ENCODE measurements at places on chromosomes 4 and X. TPM values are rescaled to one million over a fixed set of nuclear protein-coding genes. Genes with fewer than 3 reads are reported as not detected.

DNA sequence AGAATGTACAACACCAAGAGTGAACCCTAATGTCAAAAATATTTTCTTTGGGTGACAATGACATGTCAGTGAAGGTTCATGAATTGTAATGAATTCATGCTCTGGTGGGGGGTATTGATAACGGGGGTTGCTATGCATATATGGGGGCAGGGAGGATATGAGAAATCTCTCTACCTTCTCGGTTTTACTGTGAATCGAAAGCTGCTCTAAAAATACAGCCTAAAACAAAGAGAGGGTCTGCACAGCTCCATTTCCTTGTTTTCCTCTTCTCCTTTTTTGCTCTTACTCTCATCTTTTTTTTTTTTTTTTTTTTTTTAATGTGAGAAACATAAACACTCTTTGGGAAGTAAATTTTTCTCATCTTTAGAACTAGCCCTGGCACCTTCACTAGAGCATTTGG, 85.8 kb downstream of the DCTD start:
- no peaks in the 10 kb centered on the region for H3K27me3 ChIP-seq
- no peaks in the 10 kb centered on the region for H3K36me3 ChIP-seq
- no peak overlapping the region for H3K4me3 ChIP-seq
- H3K27ac ChIP-seq = no peak overlapping the region
- no peak for DNase-seq

FANCB gene
- total RNA-seq = 17.7 TPM

DGKK gene
- 0.19 TPM for total RNA-seq

DNA sequence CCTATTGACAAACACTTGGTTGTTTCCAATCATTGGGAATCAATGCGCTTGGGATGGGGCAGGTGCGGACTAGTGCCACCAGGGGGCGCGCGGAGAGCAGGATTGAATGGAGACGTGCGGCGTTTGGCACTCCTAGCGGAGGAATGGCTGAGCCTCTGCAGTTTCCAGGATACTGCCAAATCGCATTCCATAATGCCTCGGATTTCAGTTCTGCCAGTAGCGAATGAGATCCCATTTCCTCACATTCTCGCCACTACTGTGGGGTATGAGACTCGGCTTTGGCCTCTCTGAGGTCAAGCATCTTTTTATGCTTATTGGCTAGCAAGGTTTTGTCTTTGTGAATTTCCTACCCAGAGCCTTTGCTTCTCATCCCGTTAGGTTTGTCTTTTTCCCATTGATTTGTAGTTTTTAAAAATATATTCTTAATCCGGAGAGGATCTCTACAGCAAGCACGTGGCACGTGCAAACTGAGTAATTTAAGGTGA, 28.7 kb downstream of the CLDN34 start:
- H3K4me3 ChIP-seq = no peak overlapping the region
- H3K27me3 ChIP-seq = no peaks in the 10 kb centered on the region
- H3K36me3 ChIP-seq = no peaks in the 10 kb centered on the region
- H3K4me1 ChIP-seq = no peaks in the 10 kb centered on the region

PHOX2B gene
- total RNA-seq = not detected

FOXR2 gene
- not detected for total RNA-seq

- no peaks in the 10 kb centered on the region for H3K27me3 ChIP-seq
- H3K36me3 ChIP-seq = no peaks in the 10 kb centered on the region
- peaks cover 16% of the 10 kb centered on the region for H3K4me1 ChIP-seq
- no peak for DNase-seq
- H3K27ac ChIP-seq = no peak overlapping the region
- no peak overlapping the region for H3K4me3 ChIP-seq
Measured at GRCh38 chr4:1600211-1600780, 83.8 kb downstream of the FAM53A start.

- no peaks in the 10 kb centered on the region for H3K36me3 ChIP-seq
- no peak for DNase-seq
- no peak overlapping the region for H3K27ac ChIP-seq
Measured at GRCh38 chr4:5753766-5754528, 42.9 kb downstream of the EVC start.

- H3K36me3 ChIP-seq = no peaks in the 10 kb centered on the region
- no peaks in the 10 kb centered on the region for H3K4me1 ChIP-seq
- no peaks in the 10 kb centered on the region for H3K27me3 ChIP-seq
- DNase-seq = peak; percentile 84
- no peak overlapping the region for H3K4me3 ChIP-seq
Measured at GRCh38 chrX:53288189-53288588, 6.8 kb upstream of the IQSEC2 start.

- no peaks in the 10 kb centered on the region for H3K36me3 ChIP-seq
- no peak overlapping the region for H3K4me3 ChIP-seq
- no peaks in the 10 kb centered on the region for H3K27me3 ChIP-seq
- no peak for DNase-seq
Measured at GRCh38 chrX:68908071-68908470, 79.2 kb downstream of the EFNB1 start.

GRCh38 chr4:151207868-151208267, 69.1 kb upstream of the PRSS48 start:
- H3K4me3 ChIP-seq = no peak overlapping the region
- DNase-seq = no peak
- H3K4me1 ChIP-seq = no peaks in the 10 kb centered on the region
- H3K27me3 ChIP-seq = no peaks in the 10 kb centered on the region
- no peaks in the 10 kb centered on the region for H3K36me3 ChIP-seq

- H3K4me1 ChIP-seq = no peaks in the 10 kb centered on the region
- no peak overlapping the region for H3K27ac ChIP-seq
- no peaks in the 10 kb centered on the region for H3K36me3 ChIP-seq
Measured at GRCh38 chr4:57364255-57364654, 254.1 kb upstream of the IGFBP7 start.

SERTM2 gene
- 0.51 TPM for total RNA-seq

GRCh38 chr4:88002786-88003185, 4.6 kb upstream of the PKD2 start:
- H3K36me3 ChIP-seq = no peaks in the 10 kb centered on the region
- DNase-seq = no peak
- no peak overlapping the region for H3K27ac ChIP-seq
- no peaks in the 10 kb centered on the region for H3K4me1 ChIP-seq
- peaks cover 22% of the 10 kb centered on the region for H3K27me3 ChIP-seq

GRCh38 chr4:74682567-74683359, 111.6 kb downstream of the BTC start:
- H3K27me3 ChIP-seq = no peaks in the 10 kb centered on the region
- no peak for DNase-seq
- no peak overlapping the region for H3K4me3 ChIP-seq
- no peak overlapping the region for H3K27ac ChIP-seq
- no peaks in the 10 kb centered on the region for H3K36me3 ChIP-seq

ASB12 gene
- not detected for total RNA-seq

DNA sequence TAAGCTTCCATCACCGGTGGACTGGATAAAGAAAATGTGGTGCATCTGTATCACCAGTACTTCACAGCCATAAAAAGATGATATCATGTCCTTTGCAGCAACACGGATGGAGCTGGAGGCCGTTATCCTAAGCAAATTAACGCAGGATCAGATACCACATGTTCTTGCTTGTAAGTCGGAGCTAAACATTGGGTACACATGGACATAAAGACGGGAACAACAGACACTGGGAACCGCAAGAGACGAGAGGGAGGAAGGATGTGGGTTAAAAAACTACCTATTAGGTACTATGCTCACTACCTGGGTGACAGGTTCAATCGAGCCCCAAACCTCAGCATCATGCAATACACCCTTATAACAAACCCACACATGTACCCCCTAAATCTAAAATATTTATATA, 16.3 kb upstream of the IDS start:
- H3K27me3 ChIP-seq = no peaks in the 10 kb centered on the region
- no peak overlapping the region for H3K27ac ChIP-seq
- no peak for DNase-seq
- H3K4me1 ChIP-seq = no peaks in the 10 kb centered on the region

SGMS2 gene
- 1.1 TPM for total RNA-seq

DNA sequence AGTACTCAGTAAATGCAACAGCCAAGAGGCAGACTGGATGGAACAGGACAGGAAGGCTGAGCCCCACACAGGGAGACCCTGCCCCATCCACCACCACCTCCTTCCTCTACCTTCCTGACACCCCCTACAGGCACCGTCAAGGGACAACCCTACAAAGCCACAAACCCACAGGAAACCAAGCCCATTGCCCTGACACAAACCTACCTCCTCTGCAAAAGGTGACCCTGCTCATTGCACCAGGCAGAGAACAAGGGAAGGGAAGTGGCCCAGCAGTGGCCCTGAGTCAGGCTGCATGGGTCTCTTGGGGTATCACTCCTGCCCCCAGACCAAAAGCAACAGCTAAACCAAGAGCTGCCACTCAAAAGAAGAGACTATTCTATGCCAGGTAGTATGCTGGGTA, 21.0 kb downstream of the JAKMIP1 start:
- no peak overlapping the region for H3K27ac ChIP-seq
- no peak for DNase-seq
- no peak overlapping the region for H3K4me3 ChIP-seq
- H3K36me3 ChIP-seq = no peaks in the 10 kb centered on the region
- no peaks in the 10 kb centered on the region for H3K4me1 ChIP-seq
- H3K27me3 ChIP-seq = no peaks in the 10 kb centered on the region

FREM3 gene
- not detected for total RNA-seq

DNA sequence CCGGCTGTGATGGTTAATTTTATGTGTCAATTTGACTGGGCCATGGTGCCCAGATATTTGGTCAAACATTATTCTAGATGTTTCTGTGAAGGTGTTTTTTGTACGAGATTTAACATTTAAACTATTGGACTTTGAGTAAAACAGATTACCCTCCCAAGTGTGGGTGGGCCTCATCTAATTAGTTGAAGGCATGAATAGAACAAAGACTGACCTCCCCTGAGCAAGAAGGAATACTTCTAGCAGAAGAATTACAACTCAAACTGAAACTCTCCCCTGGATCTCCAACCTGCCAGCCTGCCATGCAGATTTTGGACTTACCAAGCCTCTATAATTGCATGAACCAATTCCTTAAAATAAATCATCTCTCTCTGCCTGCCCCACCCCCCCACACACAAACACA, 132.5 kb downstream of the DHX15 start:
- no peaks in the 10 kb centered on the region for H3K4me1 ChIP-seq
- H3K36me3 ChIP-seq = no peaks in the 10 kb centered on the region
- H3K4me3 ChIP-seq = no peak overlapping the region
- H3K27me3 ChIP-seq = no peaks in the 10 kb centered on the region

- no peaks in the 10 kb centered on the region for H3K36me3 ChIP-seq
- peaks cover 25% of the 10 kb centered on the region for H3K4me1 ChIP-seq
- H3K27me3 ChIP-seq = peaks cover 29% of the 10 kb centered on the region
- H3K4me3 ChIP-seq = no peak overlapping the region
Measured at GRCh38 chr4:152676052-152676854, 3.5 kb downstream of the TMEM154 start.

DNA sequence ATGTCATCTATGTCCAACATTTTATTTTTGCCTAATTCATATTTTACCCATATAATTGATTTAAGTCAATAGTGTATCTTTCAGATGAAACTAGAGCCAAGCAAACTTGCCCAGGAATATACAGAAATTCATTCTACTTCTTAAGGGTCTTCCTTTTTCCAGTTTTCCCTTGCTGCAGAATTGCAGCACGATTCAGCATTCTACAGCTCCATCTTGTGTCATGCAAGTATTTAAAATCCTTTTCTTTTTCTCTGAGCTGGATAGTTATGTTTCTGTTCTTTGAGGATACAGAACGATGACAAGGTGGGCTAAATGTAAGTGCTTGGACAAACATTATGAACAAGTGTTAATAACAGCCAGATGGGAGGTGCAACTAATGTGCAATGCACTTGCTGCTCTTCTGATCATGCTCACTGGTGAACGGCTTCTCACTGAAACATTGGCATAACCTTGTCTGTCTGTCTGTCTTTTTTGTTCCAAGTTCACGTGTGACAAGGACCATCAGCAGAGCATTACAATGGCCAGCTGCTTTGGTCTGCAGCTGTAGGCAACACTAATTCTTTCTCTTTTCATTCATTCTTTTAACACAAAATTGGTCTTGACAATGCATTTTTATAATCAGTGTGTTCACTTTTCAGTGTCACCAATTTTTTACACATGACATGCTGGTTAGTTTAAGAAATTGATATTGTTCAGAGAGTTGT, 1821.7 kb downstream of the ARAP2 start:
- DNase-seq = peak; percentile 2
- no peaks in the 10 kb centered on the region for H3K27me3 ChIP-seq
- H3K4me1 ChIP-seq = no peaks in the 10 kb centered on the region
- H3K27ac ChIP-seq = no peak overlapping the region

- no peak for DNase-seq
- H3K27me3 ChIP-seq = no peaks in the 10 kb centered on the region
- H3K4me3 ChIP-seq = no peak overlapping the region
- no peaks in the 10 kb centered on the region for H3K36me3 ChIP-seq
Measured at GRCh38 chr4:120858776-120859175, 63.8 kb downstream of the PRDM5 start.

- H3K4me3 ChIP-seq = no peak overlapping the region
- no peak for DNase-seq
- H3K27me3 ChIP-seq = no peaks in the 10 kb centered on the region
Measured at GRCh38 chr4:78313754-78314120, 237.8 kb upstream of the ANXA3 start.

FAM53A gene
- 10.3 TPM for total RNA-seq

DNA sequence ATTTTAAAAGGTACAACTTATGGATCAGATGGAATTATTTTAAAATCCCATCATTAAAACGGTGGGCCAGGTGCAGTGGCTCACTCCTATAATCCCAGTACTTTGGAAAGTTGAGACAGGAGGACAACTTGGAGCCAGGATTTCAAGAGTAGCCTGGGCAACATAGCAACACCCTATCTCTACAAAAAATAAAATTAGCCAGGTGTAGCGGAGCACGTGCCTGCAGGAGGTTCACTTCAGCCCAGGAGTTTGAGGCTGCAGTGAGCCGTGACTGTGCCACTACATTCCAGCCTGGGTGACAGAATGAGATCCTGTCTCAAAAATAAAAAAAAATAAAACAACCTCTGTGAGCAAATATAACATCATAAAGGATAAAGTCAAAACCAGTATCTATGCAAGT, 11.4 kb downstream of the ADH5 start:
- no peak for DNase-seq
- no peaks in the 10 kb centered on the region for H3K27me3 ChIP-seq
- H3K4me3 ChIP-seq = no peak overlapping the region
- H3K27ac ChIP-seq = no peak overlapping the region
- no peaks in the 10 kb centered on the region for H3K4me1 ChIP-seq

DNA sequence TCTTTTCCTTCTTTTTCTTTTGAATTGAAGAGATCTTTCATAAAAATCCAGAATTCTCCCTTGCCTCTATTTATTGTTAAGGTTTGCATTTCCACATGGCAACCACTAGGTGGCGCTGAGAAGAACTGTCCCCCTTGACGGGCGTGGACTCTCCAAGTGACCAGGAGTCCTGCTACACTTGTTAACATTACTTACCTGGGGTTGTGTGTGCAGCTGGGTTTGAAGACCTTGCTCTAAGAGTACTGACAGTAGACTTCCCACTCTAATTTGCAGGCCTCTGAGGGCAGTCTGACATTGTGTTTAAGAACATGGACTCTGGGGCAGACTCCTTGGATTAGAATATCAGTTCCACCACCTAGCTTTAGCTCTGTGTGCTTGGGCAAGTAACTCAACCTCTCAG, 52.8 kb downstream of the GPRIN3 start:
- H3K4me3 ChIP-seq = no peak overlapping the region
- peak; percentile 47 for DNase-seq
- peaks cover 12% of the 10 kb centered on the region for H3K4me1 ChIP-seq
- no peaks in the 10 kb centered on the region for H3K36me3 ChIP-seq
